ENCODE measurements at places on chromosomes 3 and 15.
A peak's percentile ranks its signal among the peaks of the same experiment; 100 is the strongest.

DNA sequence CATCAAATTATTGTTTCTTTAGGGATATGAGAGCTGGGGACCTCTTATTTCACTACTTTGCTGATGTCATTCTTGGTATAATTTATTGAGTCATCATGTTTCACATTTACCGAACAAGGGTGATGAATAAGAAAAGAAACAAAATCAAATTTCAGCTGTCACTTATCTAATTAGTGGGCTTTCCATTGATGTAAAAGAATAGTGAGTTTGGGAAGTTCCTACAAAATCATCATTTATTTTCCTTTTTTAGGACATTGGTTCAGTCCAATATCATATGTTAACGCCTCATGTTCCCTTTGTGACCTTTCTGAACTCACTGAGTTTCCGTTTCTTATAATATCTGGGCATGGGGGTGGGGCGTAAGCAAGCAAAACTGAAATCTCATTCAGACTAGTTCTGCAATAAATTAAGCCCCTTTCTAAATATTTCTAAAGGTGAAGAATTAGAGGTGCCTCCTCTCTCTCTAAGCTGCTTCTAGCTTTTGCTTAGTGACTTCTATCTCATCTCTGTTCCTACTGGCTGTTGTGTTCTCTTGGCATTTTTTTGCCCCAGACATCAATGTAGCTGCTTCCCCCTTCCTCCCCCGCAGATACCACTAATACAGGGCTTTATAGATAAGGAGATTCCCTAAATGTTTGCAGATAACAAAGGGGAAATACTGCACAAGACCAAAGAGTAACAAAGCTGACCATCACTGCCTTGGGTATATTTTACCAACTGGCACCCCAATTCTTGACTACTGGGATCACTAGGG is 238.0 kb upstream of the CTNNB1 start:
- DNase-seq = no peak

- no peak for DNase-seq
Measured at GRCh38 chr15:58732625-58733363, 16.7 kb downstream of the ADAM10 start.

DNA sequence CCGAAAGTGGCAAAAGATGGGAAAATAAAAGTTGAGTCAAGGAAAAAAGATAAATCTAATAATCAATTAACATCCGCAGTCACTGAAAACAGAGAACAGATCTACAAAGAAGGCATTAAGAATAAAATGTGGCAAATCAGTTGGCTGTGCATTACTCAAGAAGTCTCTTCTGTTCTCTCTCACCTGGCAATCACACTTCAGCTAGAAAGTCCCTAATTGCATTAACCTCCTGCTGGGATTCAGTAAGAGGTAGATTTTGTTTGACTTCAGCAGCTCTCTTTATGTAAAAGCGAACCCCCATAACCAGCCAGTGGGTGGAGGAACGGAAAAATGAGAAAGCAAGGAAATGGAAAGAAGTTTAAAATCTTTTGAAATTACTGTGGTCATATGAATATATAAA is 94.7 kb upstream of the PLXND1 start:
- no peak for DNase-seq

DNA sequence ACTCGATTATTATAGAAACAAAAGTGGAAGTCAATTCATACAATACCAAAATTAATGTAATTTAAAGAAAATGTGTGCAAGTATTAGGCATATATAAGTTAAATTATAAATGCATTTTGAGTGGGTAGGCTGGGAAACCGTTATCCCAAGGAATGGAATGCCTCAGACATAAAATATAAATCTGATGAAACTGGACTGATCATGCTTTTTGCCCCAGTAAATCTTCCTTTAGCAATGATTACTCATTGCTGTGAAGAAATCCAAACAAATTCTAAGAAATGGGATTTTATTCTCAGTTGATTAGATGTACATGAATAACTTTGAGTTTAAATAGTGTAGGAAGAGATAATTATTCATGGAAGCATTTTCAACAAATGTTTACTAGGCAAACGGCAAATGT is 185.5 kb upstream of the KCNMB2 start:
- DNase-seq = no peak

GRCh38 chr3:172848910-172849309 is 98.4 kb downstream of the ECT2 start:
- DNase-seq = no peak

GRCh38 chr3:46440531-46441294 is 24.0 kb downstream of the LTF start:
- DNase-seq = peak; percentile 92

DNA sequence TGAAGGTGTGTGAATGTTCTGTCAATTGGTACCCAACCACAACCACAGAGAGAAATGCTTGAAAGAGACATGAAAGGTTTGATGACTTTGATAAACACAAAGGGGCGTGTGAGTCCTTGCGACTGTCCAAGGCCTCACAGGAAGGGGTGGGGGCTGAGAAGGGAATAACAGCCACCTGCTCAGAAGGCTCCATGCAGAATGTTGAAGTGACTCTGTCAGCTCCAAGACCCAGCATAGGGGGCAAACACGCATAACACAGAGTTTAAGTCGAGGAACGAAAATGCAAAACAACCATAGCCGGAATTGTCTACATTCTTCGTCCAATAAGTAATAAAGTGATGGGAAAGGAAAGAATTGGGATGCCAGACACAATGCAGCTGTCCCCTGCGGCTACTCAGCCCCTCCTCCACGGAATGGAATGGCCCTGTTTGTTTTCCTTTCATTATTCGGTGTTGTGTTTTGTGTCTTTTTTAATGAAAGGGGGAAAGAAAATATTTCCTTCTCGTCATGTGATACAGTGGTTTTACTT is 19.9 kb downstream of the TMEM212 start:
- no peak for DNase-seq

DNA sequence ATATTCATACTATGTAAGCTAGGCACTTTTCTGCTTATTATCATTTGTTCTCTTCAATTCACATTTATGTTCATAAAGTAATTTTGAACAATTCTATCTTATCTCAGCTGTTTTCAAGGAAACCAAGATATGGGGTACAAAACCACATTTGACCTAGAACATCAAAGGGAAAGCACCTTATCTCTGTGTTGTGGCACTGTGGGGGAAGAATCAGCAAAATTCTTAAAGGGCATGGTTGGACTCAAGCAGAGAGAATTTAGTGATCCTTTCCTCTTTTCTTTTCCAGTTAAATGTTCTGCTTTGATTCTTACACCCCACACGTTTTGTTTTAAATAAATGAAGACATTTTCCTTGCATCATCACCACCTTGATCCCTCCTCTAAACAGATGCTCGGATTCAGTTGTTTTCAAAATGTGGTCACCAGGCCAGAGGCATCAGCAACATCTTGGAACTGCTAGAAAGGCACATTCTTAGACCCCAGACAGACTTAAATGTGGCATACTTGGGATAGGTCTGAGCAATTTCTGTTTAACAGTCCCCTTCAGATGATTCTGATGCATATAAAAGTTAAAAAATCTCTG is 128.4 kb upstream of the TP63 start:
- DNase-seq = no peak

- DNase-seq = no peak
Measured at GRCh38 chr3:38163117-38163840, 2.1 kb upstream of the OXSR1 start.

DNA sequence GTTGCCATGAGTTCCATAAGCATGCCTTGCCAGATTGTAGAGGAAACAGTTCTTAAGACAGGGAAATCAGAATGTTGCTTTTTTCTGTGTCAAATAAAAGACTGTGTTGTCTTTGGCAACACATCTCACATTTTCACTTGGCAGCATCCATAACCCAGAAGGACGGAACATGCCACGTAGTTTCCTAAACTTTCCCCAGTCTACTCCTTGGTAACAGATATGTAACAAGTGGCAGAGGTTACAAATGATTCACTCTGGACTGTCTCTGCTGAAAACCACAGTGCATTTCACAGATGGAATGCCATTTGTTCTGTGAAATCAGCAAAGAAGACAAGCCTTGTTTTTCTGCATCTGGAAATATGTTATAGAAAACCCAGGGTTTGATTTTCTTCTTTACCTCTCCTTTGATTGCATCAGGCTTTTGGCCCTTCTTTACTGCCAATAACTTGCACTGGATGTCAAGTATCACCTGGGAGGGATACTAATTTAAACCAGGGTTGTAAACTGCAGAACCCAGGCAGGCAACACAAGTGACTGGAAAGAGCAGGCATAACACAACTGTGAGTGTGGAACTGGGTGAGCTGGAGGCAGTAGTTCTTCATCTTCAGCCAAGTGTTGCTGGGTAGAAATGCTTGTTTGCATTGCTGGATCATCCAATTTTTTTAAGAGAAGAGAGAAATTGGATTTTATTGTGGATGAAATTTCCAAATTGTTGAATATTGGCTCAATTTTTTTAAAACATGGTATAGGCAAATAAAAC is 124.4 kb upstream of the FOXB1 start:
- DNase-seq = no peak

DNA sequence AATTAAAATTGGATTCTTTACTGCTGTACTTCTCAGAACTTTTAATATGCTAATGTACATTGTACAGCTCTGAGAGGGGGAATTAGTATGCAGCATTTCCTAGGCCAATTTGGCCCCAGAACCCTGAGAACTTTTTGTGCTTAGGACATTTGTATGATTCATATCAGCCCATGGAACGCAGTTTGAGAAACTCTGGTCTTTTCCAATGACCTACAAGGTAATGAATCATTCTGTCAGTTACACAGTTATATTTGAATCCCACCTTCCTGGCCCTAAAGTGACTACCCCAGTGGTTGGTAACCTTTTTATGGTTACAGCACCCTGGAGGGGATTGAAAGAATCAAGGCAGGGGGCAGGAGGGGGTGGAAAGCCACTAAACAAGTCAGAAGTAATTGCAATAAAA is 25.6 kb upstream of the KBTBD12 start:
- DNase-seq = peak; percentile 66

- DNase-seq = peak; percentile 26
Measured at GRCh38 chr3:129624347-129625071, 18.0 kb upstream of the PLXND1 start.

DNA sequence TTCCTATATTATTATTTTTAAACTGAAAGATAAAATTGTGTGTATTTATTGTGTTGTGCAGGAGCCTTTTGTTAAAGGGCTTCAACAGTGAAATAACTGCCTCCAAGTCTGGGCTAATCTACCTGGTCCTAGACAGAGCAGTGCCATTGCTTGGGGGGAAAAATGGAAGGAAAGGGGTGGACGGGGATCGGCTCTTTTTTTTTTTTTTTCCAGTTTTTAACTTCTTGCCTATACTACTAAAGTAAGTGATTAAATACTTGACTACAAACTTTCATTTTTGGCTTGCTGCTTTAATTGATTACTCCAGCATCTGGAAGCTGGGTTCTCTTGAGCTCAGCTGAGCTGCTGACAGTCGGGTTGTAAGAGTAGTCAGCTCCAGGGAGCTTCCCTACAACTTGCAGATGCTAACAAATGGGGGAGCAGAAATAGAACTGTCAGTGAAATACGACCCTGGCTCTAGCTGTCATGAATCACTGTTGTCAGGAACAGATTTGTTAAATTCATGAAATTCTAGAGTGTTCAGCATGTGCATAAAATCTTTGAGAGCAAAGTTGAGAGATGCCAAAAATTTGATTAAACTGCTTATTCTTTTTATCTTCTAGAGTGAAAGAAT is 276.7 kb downstream of the ROBO1 start:
- no peak for DNase-seq

- peak; percentile 82 for DNase-seq
Measured at GRCh38 chr3:15361494-15362214, 29.3 kb upstream of the SH3BP5 start.

- DNase-seq = no peak
Measured at GRCh38 chr15:80582816-80583423, 112.2 kb upstream of the ABHD17C start.

DNA sequence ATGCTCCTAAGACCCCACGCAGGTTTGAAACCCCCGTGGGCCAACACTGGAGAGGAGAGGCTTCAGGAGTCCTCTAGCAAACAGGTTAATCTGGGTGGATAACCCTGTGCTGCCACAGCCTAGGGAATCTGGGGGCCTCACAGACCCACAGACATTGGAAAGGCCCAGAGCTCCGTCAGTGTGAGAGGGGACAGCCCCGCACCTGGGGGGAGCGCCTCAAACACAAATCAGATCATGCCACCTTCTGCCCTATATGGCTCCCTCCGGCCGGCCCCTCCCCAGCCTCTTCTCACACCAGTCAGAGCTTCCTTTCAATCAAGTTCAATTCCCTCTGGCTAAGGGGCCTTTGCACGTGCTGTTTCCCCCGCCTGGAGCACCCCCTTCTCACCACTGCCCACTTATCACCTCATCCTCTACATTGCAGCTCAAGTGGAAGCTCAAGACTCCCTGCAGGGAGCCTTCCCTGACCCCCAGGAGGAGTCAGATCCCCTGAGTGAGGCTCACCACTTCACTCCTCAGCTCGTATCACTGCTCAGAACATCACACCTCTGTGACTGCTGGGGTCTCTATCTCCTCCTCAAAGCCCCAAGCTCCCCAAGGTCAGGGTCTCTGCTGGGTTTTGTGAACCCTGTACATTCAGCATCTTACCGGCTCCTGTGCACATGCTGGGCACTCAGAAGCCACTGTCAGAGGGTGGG is 24.1 kb downstream of the FBLN2 start:
- no peak for DNase-seq

- DNase-seq = no peak
Measured at GRCh38 chr3:99568663-99569335, 69.6 kb upstream of the COL8A1 start.

DNA sequence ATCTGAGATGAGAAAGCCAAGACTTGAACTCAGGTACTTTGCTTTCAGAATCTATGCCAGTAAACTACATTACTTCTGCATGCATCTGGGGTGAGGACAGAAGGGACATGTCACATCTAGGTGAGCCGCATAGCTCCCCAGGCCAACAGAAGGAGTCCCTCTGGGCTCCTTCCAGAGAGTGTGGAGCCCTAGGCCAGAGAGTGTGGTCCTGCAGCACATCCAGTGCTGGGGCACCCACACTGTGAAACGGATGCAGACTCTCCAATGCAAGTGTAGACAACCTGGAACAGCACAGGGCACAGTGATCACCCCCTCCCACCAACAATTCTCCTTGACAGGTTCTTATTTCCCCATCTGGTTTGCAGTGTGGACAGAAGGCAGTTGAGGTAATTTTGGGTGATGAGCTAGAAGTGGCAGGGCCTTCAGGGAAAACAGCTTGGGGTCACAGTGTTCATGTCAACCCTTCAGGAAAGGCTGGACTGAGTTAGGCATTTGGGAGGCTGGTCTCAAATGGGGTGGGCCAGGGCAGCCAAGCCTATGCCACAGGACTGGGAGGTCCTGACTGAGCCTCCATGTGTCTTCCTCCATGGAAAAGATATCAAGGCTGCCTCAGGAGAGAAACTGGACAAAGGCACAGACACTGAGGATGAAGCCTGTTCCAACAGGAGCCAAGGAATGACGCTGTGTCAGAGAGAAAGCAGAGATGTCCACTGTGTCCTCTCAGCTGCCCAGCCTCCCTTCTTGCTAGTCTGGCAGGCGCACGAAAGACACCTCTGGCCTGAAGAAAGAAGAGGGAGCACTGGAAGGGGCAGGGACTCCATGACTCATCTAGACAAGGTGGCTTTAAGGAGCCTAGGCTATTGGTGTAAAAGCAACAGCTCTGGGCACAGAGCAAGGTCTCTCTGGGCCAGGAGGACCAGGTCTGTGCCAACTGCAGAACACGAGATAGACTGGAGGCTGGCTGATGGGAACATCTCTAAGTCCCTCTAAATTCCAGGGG is 1.7 kb downstream of the PLCD1 start:
- no peak for DNase-seq

- DNase-seq = no peak
Measured at GRCh38 chr3:143276592-143276991, 157.0 kb downstream of the CHST2 start.
